Glutamatergic neuron (in vitro differentiated cells): ENCODE measurements at places on chromosomes 13 and 19.

DNA sequence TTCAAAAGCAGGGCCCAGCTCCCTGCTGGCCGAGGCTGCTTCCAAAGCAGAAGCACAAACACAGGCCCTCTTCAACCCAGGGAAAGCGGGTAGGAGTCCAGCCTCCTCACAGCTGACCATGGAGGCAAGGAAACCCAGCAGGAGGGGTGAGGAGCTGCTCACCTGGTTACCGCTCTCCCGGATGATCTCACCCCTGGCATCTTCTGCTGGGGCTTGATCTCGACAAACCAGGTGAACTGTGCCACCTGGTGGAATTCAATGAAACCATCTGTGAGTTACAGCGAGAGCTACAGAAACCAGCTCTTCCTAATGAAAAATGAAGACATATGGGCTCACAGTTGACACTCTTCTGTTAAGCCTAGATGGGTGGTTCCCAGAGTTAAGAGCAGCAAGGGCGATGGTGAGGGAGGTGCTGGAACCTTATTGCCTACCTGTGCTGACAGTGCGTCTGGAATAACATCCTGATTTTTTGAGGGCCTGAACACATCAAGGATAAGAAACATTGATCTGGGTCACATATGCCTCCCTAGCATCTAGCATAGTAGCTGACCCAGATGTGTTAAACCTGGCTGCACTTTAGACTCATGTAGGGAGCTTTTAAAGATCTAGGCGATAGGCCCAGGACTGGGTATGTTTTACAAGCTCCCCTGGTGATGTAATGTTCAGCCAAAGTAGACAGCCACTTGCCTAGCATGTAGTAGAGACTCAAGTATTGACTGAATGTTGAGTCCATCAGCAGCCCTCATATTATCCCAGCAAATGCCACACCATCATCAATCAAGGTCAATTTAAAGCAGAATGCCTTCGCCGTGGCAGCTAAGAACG, 6.1 kb downstream of the DHRS12 start:
- no peak for DNase-seq

- DNase-seq, result no peak
These were observed 2.1 kb downstream of the PLEKHF1 start for GRCh38 chr19:29667387-29667783.

DNA sequence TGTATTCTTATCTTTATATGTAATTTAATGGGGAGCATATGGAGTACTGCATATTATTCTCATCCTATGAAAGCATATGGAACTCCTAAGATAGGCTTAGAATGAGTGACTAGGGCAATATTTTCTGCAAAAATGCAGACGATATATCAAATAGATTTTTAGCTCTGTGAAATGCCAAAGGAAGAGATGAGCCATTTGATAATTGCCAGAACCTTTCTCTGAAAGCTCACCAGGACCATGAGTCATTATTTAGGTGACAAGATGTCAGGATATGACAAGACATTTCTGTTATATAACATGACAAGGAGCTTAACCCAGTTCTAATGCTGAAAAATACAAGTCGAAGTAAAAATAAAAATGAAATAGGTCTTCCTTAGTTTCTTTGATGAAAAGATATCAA, 145.0 kb downstream of the SLITRK6 start:
- no peak for DNase-seq

DNA sequence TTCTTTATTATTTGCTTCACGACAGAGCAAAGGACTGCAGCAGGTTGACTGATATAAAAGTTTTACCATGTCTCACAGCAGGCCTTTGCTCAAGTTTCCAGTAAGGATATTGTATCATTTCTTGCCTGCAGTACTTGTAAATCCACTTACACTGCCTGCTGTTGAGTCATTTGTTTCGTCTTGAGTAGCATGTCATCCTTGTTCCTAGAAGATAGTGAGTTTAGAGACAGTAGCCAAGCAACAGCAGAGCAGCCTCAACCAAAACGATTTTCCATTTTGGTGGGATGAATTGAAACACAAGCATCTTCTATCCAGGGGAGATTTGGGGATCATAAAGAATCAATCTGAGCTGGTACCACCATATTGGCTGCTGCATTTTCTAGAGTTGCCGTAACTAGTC, 24.0 kb upstream of the ALOX5AP start:
- no peak for DNase-seq

- DNase-seq, result peak; percentile 34
These were observed 744.1 kb downstream of the UQCRFS1 start for GRCh38 chr19:28468701-28469459.

DNA sequence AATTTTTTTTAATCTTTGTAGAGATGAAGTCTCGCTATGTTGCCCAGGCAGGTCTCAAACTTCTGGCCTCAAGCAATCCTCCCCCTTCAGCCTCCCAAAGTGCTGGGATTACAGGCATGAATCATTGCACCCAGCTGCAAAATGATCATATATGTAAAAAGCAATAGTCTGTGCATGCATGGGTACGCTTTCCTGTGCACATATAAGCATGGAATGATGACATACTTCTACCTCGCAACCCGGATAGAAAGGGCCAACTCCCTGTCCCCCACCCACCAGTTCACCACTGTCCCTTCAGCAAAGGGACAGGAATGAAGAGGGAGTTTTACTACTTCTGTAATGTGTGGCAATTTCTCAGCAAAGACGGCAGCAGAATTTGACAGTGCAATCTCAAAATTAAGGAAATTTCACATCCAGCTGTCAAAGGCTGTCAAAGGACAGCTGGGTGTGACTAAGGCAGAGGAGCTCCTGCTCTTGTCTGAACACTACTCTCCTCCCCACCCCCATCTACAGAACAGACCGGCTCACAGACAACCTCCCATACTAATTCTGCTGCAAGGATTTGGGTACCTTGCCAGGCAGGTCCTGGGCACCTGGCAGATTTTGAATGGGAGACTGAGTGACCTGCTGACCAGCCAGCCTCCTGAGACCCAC, 95.6 kb downstream of the TSHZ3 start:
- DNase-seq, result no peak

GRCh38 chr13:49412749-49413148, 31.1 kb downstream of the CAB39L start:
- DNase-seq, result no peak

DNA sequence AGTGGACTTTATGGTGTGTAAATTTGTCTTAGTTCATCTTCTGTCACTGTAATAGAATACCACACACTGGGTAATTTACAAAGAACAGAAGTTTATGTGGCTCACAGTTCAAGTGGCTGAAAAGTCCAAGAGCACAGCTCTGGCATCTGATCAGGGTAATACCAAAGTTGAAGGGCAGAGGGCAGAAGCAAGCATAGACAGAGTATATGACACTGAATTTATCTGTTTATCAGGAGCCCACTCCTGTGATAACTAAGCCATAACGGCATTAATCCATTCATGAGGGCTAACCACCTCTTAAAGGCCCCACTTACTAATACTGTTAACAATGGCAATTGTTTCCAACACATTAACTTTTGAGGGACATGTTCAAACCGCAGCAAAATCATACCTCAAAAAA, 4.0 kb upstream of the RFXAP start:
- no peak for DNase-seq

DNA sequence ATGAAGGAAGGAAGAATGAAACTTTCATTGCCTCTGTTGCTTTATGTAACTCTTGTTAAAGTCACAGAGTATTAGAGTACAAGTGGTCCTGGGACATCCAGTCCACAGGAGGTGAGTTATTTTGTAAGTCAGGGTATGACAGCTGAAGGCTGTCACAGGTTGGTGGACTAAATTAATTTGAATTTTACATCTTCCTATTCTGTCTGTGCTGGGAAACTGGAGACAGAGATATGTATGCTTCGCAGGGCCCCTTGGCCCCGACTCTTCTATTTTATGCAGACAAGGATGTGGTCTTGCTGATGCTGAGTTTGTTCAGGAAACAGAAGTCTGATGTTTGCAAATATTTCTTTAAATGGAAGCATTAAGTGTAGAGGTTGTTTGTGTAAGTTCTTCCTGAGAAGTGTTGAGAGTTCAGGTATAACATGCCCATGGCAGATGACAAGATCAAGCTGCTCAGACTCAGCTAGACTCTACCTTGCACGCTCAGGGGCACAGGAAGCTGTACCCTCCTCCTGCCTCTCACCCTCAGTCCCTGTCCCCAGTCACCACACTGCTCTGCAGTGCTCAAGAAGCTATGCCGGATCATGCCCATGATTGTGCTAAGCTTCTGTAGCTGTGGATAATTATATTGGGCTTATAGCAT, 23.4 kb downstream of the RASL11A start:
- no peak for DNase-seq

GRCh38 chr13:105773863-105774538, 761.5 kb downstream of the EFNB2 start:
- DNase-seq, result no peak

DNA sequence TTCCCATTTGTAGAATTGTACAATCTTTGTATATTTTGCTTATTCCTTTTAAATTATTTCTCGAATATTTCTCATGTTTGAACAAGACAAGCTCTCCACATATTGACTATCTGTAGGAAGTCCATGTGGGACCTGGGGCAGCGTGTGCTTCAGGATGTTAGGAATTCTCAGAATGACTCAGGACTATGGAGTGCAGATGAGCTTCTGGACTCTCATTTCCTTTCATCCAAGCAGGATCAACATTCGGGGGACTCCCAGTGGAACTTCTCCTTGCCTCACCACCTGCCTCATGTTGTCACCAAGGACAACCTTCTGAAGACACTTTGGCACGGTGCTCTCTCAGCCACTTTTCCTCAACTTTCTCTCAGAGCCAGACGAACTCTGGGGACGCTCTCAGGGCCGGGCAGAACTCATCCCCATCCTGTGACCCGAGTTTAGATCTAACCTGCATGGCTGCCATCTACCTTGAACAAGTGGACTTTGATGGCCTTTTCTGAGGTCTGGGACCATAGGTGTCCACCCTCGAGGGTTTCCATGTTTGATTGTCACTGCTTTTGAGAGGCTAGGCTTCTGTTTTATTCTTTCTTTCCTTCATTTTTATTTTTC, 441.7 kb downstream of the IRS2 start:
- DNase-seq, result no peak

DNA sequence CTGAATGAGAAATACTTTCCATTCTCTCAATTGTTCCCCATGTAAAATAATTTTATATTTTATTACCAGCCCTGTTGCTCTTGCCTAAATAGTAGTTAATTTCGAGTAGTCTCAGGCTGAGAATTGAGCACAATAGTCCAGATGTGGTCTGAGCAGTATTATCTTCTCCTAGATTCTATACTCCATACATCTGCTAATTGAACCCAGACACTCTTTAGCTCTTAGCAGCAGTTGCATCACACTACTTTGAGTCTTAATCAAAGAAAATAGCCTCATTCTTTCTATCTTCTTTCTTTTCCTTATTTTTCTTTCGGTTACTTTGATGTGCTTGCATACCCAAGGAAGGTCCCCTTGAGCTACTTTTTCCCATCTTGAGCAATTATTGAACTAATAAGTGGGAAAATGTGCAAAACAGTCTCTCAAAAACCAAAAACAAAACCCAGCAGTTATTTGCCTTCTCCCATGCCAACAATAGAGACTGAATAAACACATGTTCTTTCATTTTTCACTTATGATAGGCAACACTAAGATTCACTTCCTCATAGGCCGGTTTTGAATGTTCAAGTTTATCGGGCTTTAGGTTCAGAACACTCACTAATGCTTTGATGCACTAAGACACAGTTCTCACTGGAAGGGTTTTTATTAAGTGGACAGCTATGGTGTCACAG, 204.5 kb downstream of the POU4F1 start:
- DNase-seq, result no peak

- DNase-seq, result no peak
These were observed 6.7 kb downstream of the ERCC5 start for GRCh38 chr13:102852556-102852955.

GRCh38 chr13:98975822-98976261, 2.0 kb downstream of the DOCK9 start:
- no peak for DNase-seq

- DNase-seq, result peak; percentile 50
These were observed 1.1 kb downstream of the INSR start for GRCh38 chr19:7292950-7293761.

- peak; percentile 82 for DNase-seq
These were observed 6.9 kb downstream of the IL4I1 start for GRCh38 chr19:49889687-49890348.

DNA sequence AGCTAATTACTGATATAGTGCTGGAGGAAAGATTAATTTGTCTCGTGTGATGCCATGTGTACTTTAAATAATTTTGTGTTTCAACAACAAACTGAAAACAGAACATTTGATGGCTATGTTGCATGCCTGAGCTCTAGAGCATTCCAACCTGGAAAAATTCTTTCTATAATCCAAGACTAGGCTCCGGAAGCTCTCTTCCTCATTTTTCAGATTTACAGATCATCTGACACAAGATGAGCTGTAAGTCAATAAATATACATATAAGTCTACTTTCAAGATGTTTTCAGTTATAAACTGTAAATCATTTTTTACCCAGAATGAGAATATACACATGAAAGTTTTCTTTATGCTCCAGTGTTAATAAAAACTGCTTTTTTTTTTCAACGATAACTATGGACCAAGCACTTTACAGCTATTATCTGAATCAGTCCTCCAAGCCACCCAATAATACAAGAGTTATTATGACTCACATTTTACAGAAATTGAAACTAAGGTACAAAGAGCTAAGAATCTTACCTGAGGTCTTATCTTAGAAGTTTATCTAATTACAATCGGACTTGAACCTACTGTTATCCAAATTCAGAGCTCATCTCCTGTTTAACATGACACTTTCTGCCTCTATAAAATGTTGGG, 6.4 kb upstream of the FOXO1 start:
- DNase-seq, result no peak

- DNase-seq, result no peak
These were observed 4.7 kb upstream of the CACTIN start for GRCh38 chr19:3631053-3631861.

GRCh38 chr13:55893540-55893939, 1247.2 kb upstream of the PRR20A start:
- DNase-seq, result no peak

DNA sequence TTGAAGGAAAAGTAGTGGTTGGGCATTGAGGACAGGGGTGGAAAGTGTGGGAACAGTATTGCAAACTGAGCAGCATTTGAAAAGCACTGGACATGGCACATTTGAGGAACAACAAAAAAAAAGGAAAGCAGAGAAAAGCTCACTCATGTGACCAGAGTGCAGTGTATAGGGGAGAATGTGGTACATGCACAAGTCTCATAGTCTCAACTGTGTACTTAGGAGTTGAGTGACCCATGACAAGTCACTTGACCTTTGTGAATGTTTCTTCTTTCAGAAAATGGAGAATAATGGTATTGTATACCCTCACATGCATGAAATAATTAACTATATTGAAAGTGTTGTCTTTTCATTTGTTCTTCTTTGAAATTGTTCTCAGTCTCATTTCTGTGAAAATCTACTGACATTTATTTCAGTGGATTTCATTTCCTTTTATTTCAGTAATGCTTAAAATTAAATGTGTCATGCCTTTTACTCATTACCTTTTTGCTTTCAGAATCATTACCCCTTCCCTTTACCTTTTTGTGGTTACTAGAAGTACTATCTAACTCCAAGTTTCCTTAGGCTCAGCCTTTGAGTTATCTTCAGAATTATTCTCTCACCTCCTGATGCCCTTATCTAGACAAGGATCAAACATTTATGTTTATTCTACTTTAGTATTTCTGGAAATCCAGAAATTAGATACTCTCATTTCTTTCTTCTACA, 79.1 kb upstream of the MLNR start:
- no peak for DNase-seq
